ENCODE measurements at places on chromosomes 6 and 20.

DNA sequence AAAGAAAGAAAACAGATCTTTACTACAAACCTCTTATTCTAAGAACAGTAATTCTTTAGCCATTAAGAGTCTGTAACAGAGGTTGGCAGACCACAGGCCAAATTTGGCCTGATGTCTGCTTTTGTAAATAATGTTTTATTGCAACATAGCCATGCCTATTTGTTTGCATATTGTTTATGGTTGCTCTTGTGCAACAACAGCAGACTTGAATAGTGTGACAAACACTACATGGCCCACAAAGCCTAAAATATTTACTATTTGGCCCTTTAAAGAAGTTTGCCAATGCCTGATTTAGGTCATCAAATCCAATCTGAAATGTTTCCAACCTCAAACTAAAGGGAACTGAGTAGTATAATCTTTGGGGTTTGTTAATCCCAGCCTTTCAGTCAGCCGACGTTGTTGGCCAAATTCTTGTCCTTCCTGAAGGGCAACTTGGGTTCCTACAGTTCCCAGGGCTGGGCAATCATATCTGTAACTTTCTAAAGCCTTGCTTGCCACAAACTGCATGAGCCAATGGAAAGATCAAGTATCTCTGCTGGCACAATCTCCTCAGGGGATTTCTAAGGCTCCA, 33.9 kb upstream of the TBC1D20 start:
- DNase-seq = no peak

DNA sequence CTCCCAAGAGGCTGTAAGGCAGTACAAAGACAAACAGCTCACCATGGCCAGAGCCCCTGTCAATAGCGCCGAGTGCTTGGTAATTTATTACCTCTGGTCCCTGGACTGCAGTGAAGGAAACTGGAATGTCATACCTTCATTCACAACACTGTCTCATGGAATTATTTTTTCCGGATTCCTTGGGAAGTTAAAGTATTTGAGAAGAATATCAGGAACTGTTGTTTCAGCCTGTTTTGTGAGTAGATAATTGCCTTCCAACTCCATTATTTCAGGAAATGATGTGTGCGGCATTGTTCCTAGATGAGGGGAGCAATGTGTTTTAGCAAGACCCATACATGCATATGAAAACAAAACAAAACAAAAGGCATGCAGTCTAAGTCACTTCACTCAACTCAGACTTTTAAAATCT, 64.0 kb downstream of the BLOC1S5 start:
- DNase-seq = peak; percentile 99

- no peak for DNase-seq
Observed at GRCh38 chr6:46963039-46963438, 41.3 kb upstream of the ADGRF5 start.

DNA sequence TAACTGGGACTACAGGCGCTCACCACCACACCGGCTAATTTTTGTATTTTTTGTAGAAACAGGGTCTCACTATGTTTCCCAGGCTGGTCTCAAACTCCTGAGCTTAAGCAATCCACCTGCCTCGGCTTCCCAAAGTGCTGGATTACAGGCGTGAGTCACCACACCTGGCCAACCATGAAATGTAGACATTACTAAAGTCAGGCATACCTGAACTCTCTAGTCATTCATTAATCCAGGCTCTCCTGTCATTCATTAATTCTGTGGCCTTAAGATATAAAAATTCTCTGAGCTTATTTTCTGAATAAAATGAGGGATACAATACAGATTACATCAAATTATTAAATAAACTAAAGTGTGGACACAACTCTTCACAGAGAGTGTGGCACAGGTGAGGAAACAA, 159.7 kb downstream of the GMDS start:
- no peak for DNase-seq

DNA sequence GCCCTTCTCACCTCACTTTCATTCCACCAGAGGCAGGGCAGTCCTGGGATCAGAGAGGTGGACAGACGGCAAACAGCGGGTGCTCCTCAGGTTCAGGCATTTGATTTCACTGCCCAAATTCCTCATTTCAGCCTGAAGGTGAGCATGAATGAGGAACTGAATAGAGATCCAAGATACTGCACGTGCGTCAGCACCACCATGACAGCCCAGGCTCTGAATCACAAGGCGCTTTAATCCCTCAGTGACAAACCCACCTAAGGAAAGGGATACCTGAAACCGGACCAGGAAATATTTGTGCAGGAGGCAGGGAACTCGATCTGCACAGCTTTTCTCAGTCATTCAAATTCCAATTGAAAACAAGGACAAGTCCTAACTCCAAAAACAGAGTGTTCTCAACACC, 174.8 kb upstream of the HEY2 start:
- no peak for DNase-seq

DNA sequence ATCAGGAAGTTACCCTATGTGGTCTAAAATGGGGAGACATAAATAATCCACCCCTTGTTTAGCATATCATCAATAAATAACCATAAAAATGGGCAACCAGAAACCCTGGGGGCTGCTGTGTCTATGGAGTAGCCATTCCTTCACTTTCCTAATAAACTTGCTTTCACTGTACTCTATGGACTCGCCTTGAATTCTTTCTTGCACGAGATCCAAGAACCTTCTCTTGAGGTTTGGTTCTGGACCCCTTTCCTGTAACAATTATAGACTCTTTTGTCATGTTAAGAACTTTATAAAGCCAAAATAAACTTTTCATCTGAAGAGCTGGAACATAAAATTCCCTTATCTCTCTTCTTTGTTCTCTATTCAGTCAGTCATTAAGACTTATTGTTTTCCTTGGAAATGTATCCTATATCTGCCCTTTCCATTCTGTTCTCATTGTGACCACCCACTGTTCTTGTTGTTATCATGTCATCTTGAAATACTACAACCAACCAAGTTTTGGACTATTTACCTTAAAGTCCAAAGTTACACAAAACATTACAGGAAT, 29.3 kb upstream of the ZBTB24 start:
- no peak for DNase-seq

DNA sequence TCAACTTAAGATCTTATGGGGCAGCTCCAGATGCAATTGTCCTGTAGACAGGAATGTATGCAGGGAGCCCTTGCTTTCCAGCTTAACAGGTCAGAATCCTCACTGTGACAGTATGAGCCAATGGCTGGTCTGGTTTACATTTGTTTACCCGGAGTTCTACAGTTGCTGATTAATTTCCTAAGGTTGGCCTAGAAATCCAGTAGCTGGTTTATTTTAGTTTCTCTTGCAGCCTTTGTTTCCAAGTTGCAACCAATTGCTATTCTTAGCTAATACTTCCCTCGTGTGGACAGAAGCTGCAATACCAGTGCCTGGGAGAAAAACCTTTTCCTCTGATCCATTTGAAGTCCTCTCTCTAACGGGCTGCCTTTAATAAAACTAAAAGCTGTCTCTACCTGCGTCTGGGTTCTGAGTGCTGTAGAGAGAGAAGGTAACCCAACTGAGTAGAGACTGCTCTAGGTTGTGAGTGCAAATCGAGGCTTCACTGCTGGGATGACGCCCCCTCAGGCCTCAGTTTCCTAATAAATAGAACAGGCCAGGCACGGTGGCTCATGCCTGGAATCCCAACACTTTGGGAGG, 45.9 kb downstream of the ZNF217 start:
- peak; percentile 48 for DNase-seq

DNA sequence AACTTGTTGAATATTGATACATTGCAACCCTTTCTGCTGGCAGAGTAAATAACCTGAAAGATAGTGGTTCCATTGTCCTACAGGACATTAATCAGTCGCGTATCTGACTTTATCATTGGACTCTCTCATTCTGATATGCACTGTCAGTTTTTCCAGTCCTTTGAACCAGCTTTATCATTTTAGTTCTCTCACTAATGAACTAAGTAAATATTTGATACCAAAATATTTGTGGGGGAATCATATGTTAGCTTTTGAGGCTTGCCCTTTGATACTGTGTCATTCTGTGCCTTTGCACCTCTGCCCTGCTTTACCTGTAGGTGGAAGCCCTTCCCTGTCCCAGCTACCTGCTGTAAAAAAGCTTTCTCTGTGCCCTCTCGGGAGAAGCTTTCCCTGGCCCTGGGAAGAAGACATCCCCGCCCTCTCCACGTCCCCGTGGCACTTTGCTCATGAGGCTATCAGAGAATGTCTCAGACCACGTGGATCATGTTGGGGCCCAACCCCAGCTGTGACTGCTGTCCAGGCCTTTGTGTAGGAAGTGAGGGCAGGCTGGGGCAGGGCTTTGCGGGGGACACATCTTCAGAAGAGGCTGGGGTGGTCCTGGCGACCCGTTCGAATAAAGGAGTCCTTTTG, 117.8 kb upstream of the NXT1 start:
- DNase-seq = no peak

DNA sequence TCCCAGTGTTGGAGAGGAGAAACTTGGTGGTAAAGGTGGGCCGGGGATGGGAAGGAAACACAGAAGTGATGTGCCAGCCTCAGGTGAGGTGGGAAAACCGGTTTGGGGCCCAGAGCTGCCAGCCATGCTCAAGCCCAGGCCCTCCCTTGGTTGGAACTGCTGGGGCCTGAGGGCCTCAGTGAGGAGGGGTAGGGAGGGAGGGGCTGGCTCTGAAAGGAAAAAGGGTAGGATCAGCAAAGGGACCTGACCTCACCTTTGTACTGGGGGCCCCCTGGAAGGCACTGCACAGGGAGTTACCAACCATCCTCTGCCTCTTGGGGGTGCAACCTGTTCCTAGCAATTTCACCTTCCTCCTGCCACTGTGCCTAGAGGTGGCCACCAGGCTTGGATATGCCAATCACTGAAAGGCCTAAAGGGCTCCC, 1.8 kb upstream of the SPEF1 start:
- DNase-seq = no peak

GRCh38 chr20:25177890-25178321, 17.6 kb upstream of the ENTPD6 start:
- no peak for DNase-seq

- DNase-seq = no peak
Observed at GRCh38 chr6:119562168-119562567, 212.6 kb upstream of the MAN1A1 start.

- DNase-seq = no peak
Observed at GRCh38 chr6:11196511-11197174, 35.8 kb downstream of the NEDD9 start.

GRCh38 chr6:118660218-118660569, 8.8 kb upstream of the CEP85L start:
- DNase-seq = no peak

DNA sequence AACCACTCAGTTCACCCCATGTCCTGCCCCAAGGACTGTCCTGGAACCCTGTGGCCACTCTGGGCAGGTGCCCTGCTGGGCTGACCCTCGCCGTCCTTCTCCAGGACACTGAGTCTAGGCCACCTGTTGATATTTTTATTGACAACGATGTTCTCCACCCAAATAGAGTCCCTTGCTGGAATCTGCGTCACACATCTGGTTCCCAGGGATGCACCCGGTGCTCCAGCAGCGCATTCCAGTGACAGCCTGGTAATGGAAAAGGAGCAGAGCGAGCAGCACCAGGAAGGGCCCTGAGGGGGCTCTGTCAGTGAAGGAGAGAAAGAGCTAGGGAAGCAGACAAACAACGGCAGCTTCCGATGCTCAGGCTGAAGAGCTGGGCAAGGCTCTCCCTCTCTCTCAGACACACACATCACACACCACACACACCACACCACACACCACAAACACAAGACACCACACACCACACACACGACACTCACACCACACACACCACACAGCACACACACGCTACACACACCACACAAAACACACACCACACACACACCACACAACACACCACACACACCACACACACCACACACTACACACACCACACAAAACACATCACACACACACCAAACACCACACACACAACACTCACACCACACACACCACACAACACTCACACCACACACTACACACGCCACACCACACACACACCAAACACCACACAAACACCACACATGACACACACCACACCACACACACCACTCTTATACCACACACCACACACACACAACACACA, 117.9 kb upstream of the THBS2 start:
- no peak for DNase-seq

DNA sequence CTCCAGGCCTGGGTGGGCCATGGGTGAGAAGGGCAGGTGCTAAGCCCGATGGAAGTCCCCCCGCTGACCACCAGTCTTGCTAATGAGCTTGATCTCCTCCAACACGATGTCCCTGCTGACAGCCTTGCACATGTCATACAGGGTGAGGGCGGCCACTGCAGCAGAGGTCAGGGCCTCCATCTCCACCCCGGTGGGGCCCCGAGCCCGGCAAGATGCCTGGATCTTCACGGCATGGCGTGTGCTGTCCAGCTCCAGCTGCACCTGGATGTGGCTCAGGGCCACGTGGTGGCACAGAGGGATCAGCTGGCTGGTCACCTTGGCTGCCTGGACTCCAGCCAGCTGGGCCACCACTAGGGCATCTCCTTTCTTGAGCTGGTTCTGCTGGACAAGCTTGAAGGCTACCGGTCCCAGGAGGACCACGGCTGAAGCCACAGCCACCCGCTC, 27.9 kb downstream of the MOCS1 start:
- no peak for DNase-seq

DNA sequence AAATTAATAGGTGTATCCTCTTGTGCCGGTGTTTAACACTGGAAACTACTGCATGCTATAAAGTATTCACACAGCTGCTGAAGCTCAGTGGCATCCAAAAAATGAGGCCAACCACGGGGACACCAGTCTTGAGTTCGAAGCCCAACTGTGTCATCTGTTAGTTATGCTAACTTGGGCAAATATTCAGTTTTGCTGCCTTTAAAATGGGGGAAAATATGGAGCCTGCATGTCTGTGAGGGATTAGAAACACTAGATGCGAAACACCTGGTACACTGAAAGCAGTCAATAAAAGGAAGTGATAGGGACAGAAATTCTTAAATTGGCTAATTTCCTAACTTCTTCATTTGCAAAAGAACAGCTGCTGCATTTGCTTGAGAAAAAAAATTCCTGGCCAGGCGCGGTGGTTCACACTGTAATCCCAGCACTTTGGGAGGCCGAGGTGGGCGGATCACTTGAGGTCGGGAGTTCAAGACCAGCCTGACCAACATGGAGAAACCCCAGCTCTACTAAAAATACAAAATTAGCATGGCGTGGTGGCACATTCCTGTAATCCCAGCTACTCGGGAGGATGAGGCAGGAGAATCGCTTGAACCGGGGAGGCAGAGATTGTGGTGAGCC, 36.6 kb upstream of the MLIP start:
- no peak for DNase-seq

DNA sequence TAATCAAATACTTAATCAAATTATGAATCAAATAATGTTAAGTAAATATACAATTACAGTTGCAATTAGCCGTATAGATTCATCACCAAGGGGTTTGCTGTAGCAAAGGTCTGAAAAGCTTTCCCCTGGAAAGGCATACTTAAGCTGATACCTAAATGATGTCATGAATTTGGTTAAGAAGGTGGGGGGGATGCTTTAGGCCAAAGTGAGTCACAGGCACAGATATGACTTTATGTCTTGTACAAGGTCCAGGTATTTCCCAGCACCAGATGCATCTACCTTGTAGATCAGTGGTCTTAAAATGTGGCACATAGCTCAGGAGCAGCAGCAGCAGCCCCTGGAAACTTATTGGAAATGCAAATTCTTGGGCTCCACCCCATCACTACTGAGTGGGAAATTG, 557.3 kb upstream of the CDH4 start:
- DNase-seq = no peak

GRCh38 chr6:148343047-148343782, 577 bp downstream of the SASH1 start:
- DNase-seq = no peak

GRCh38 chr6:167127785-167128531, 5.1 kb downstream of the CCR6 start:
- no peak for DNase-seq

- no peak for DNase-seq
Observed at GRCh38 chr6:110446405-110446804, 30.0 kb downstream of the SLC22A16 start.

- DNase-seq = no peak
Observed at GRCh38 chr20:37822141-37822601, 80.8 kb upstream of the VSTM2L start.

- no peak for DNase-seq
Observed at GRCh38 chr6:37025621-37026466, 20.4 kb downstream of the FGD2 start.
